ENCODE measurements at places on chromosomes 11 and 22.

- peak; percentile 57 for DNase-seq
Measured at GRCh38 chr11:46889689-46890475, 28.5 kb downstream of the LRP4 start.

DNA sequence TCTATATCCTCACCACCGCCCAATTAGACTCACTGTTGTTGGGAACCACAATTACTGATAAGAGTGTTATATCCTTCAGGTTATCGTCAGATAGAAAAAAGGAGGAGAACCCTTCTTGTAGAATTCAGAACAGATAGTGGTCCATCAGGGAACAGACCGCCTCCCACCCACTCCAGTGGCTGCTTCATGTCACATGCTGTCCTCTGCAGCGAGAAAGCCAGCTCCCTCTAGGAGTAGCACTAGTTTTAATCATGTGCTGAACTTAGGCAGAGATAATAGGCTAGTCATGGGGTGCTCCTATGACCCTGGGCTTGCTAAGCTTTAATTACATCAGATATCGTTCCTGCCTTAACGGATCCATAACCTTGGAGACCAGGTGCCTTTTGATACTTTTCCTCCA, 51.5 kb upstream of the RAB1B start:
- DNase-seq = no peak

DNA sequence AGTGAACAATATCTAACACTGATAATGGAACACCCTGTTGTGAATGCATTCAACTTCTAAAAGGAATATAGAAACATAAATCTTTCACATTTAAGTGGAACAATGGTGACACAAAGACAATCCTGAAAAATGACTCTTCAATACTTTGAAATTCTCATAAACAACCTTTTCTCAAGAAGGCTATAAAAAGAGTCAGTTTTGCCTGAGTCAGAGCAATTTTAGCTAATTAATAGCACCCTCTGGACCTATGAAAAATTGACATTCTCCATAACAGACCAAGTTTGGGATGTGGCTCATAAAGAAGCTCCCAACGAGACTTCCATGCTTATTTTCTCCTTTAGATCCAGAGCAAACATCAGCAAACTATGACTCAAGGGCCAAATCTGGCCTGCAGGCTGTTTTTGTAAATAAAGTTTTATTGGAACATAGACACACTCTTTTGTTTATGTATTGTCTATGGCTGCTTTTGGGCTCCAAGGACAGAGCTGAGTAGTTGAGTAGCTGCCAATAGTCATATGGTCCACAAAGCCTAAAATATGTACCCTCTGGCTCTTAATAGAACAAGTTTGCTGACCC, 108.0 kb downstream of the MAML2 start:
- DNase-seq = no peak

- DNase-seq = no peak
Measured at GRCh38 chr11:101745756-101746155, 161.9 kb upstream of the TRPC6 start.

GRCh38 chr11:67029146-67029545, 6.2 kb downstream of the SYT12 start:
- DNase-seq = no peak

- DNase-seq = no peak
Measured at GRCh38 chr22:46122980-46123693, 27.2 kb upstream of the PPARA start.

DNA sequence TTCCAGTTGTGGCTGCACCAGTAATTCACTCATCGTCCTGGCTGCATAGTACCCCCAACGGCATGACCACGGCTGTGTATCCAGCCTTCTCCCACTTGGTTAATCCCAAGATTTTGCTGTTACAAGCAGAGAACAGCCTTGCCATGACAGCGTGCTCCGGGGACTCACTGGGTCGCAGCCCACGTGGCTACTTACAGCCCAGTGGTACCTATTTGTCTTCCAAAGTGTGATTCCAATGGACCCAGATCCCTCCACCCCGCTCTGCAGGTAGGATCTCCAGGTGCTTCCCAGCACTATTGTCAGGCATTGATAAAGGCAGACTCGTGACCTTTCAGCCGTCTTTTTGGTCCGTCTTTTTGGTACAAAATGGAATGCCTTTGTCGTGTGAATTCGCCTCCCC, 119.0 kb upstream of the FGF3 start:
- no peak for DNase-seq

DNA sequence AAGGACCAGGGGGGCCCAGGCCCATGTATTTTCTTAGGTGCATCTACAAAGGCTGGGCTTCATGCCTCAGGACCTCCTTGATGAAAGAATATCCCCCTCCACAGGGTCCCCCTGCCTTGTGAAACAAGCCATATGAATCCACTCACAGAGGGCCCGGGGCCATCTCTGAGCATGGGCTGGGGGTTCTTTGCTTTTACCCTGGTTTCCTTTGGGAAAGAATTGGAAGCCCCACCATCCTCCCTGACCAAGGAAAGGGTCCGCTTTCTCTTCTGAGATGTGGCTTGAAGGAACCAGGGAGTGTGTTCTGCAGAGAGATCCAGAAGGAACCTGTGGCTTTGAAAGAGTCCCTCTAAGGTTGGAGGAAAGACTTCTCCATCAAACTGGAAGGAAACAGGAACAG, 9.2 kb upstream of the ANO1 start:
- DNase-seq = no peak

GRCh38 chr11:93116641-93117441, 81.0 kb downstream of the SLC36A4 start:
- DNase-seq = no peak

DNA sequence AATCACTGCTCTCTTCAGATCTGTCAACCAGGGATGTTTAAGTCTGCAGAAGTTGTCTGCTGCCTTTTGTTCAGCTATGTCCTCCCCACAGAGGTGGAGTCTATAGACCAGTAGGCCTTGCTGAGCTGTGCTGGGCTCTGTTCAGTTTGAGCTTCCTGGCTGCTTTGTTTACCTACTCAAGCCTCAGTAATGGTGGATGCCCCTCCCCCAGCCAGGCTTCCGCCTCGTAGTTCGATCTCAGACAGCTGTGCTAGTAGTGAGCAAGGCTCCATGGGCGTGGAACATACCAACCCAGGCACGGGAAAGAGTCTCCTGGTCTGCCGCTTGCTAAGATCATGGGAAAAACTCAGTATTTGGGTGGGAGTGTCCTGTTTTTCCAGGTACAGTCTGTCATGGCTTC, 27.6 kb upstream of the CASP12 start:
- no peak for DNase-seq

DNA sequence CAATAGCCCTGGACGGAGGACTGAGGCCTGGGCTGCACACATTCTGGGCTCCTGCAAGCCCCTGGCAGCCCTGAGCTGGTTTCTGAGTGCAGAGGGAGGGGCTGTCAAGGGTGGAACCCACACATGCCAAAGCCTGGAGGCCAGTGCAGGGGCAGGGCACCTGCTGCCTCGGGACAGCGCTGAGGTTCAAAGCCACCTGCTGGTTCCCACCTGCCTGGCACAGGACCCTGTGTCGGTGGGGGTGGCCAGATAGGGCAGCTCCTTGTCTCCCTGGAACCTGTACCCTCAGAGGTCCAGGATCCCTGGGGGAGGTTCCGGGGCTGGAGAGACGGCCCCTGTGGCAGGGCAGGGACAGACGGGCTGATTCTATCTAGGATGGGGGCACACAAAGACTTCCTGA, 40.8 kb downstream of the RTN4R start:
- no peak for DNase-seq

GRCh38 chr11:119222308-119222707, 16.2 kb downstream of the CBL start:
- no peak for DNase-seq

GRCh38 chr11:116874251-116874650, 36.8 kb upstream of the APOA1 start:
- DNase-seq = no peak

DNA sequence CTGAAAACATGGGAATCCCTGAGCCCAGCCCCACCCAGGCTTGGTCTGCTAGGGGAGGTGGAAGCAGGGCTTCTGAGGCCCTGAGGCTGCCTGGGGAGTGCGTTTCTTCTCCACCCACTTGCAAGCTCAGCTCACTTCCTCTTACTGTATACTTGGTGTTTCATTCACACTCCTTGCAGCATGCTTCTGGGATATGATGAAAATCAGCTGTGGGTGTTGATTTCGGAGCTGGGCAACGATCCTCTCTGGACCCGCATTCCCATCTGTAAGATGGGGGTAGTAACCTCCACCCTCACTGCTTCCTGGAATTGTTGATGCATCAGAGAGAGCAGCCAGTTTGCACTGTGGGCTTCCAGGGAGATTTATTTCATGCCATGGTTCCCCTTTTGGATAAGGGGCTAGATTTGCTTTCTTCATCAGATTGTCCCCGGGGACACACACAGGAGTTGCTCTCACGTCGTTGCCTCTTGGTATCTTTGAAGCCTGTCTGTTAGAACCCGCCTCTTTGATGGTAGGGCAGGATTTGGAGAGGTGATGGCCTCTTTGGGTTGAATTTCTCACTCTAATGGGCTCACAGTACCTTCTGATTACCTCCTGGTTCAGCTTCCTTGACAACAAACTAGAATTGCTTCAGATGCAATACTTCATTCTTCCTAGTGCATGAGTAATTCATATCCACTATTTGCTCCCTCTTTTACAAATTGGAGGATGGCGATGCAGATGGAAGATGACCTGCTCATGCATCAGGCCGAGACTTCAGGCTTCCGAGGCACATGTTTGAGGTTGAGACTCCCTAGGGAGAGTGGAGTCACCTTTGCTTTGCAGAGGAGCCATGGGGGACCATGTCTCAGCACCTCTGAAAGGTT, 40.4 kb downstream of the BCR start:
- DNase-seq = no peak

DNA sequence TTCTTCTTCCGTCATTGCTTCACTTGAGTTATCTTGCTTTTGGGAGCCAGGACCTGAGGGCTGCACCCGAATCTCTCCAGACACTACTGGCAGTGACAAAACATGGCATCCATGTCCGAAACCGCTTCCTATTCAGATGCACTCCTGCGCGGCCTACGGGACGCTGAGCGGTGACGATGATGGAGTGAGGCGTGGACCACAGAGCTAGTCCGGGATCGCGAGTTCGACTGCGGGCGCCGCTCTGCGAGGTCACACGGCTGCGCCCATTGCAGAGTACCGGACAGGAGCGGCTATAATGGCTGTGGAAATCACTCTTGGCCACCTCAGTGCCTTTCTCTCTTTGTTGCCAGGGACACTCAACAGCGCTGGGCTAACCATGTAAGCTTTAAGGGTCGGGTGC, 453.8 kb upstream of the CNTN5 start:
- no peak for DNase-seq

- no peak for DNase-seq
Measured at GRCh38 chr22:44103735-44104480, 76.8 kb upstream of the PARVG start.

DNA sequence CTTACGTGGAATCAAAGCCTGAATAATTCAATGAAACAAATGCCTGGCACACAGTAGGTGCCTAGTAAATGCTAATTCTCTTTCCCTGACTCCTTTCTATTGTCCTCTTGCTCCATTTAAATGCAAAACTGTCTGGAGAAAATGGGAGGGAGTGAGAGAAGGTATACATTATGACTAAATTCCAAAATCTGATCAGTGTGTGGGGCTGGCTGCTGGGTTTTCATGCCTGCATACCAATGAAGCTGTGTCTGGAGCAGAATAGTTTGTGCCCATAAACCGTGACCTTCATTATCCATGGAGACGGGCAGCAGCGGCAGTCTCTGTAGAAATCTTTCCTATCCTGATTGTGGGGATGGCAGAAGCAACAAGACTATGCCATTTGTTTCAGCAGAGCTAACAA, 223.4 kb upstream of the ZBED5 start:
- DNase-seq = no peak

DNA sequence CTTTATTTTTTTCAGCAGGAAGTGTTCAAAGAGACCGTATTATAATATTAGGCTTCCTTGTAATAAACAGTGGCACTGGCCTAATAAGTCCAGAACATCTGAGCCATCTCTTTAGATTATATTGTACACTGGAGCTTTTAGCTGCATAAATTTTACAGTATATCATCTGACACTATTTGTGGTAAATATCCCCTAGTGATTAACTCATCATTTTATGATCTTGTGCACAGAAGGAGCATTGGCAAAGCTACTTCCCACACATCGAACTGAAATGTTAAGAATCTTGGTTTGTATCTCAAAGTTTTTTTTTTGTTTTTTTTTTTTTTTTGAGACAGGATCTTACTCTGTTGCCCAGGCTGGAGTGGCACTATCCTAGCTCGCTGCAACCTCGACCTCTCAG, 162.7 kb downstream of the HIPK3 start:
- no peak for DNase-seq

GRCh38 chr11:86740628-86741483, 59.5 kb upstream of the PRSS23 start:
- peak; percentile 88 for DNase-seq

DNA sequence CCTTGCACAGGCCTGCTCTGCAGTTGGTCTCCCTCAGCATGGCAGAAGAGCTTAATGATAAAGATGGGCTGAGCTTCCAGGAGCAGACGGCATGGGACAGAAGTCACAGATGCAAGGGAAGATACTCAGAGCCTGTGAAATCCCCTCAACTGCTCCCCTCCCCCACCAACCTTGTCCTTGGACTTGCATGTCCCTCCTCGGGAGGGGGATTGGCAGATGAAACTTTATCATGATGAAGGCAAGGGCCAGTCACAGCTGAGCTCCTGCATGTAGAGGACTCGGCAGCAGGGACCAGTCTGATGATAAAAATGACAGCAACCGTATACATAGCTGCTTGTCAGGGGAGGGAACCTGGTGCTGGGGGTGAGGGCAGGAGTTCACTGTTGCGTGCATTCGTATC, 6.8 kb upstream of the SLC22A8 start:
- DNase-seq = no peak

DNA sequence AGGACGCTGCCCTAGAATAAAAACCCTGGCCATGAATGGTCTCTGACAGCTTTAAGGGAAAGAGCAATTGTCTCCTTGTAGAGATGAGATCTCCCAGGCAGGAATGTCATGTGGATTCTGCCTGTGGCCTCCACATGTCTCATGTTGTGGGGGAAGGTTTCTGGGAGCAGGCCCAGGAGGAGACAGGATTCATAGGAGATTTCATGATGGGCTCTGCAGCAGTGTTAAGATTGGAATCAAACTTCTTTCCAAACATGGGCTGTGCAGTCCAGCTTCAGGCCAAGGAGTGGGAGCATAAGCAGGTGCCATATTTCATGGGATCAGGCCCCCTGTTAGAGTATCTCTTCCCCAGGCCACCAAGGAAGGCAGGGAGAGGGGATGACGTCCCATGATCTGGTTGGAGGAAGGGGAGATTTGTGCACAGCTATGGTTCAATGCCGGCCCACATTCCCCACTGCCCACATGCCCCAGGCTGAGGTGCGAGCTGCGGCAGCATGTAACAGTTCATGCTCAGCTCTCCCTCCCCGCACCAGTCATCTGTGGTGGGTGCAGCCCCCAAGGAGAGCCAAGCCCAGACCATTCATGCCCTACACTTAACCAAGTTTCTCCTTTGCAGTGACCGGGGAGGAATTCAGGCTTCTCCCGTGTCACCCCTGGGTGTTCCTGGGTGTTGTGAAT, 42.5 kb downstream of the LMO1 start:
- DNase-seq = no peak

- DNase-seq = no peak
Measured at GRCh38 chr11:128579798-128580504, 7.4 kb downstream of the ETS1 start.

GRCh38 chr22:40498420-40499208, 128.2 kb downstream of the SGSM3 start:
- DNase-seq = peak; percentile 77

- DNase-seq = no peak
Measured at GRCh38 chr11:76734456-76735420, 48.4 kb upstream of the TSKU start.
